ENCODE measurements at places on chromosomes 4 and X.

GRCh38 chr4:26223155-26223554, 97.7 kb upstream of the RBPJ start:
- DNase-seq: peak; percentile 65

DNA sequence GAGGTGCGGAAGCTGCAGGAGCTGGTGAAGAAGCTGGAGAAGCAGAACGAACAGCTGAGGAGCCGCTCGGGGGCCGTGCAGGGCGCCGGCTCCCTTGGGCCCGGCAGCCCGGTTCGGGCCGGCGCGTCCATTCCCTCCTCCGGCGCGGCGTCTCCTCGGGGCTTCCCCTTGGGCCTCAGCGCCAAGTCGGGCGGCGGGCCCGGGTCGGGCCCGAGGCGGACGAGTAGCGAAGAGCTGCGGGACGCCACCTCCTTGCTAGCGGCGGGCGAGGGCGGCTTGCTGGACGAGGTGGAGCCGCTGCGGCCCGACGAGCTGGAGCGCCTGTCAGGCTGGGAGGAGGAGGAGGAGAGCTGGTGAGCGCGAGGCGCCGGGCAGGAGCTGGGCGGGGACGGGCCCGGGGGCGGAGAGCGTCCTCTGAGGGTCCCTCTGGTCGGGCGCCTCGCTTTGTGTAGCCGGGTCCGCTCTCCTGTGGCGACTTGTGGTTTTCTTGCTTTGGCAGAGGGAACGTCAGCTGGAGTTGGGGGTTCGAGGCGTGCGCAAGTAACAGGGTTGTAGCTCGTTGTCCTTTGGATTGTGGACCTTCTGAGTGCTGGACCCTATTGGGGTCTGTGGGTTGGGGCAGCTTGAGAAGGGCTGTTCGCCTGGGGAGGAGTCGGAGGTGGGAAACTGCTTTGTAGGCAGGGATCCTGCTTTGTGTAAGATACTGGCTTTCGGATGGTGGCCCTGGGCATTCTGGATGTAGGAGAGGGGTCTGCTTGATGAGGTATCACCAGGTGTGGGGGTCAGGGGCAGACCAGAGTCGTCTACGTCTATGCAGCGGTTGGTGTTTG, 662 bp downstream of the SLAIN2 start:
- no peak for DNase-seq

GRCh38 chr4:76991161-76991660, 41.7 kb downstream of the SEPTIN11 start:
- DNase-seq: no peak

- DNase-seq: no peak
Observed at GRCh38 chr4:81522711-81523110, 51.0 kb upstream of the RASGEF1B start.

DNA sequence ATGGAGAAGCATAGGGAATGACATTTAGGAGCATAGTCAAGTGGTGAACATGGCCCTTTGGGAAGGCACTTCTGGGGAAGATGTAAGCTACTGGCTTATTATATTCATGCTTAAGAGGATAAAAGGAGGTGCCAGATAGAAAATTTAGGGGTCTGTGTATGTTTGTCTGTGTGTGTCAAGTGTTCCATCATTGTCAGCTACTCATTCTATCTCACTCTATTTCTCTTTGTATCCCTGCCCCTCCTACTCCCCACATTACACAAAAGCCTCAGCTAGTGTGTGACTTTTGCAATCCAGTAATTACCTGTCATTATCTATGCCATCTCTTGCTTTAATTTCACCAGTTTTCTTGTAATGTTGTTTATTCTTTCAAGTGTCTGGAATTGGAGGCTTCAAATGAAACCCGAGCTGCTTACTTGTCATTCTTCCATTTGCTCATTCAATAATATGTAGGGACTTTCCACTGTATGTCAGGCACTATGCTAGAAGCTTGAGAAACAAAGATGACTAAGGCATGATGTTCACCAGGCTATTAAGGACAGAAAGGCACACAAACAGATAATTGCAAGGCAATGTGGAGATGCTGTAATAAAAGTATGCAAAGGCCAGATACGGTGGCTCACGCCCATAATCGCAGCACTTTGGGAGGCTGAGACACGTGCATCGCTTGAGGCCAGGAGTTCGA, 229.8 kb upstream of the TEX13C start:
- peak; percentile 0 for DNase-seq

Measured in iris pigment epithelial cell (primary cell).